ENCODE measurements at places on chromosomes 16 and 17.

DNA sequence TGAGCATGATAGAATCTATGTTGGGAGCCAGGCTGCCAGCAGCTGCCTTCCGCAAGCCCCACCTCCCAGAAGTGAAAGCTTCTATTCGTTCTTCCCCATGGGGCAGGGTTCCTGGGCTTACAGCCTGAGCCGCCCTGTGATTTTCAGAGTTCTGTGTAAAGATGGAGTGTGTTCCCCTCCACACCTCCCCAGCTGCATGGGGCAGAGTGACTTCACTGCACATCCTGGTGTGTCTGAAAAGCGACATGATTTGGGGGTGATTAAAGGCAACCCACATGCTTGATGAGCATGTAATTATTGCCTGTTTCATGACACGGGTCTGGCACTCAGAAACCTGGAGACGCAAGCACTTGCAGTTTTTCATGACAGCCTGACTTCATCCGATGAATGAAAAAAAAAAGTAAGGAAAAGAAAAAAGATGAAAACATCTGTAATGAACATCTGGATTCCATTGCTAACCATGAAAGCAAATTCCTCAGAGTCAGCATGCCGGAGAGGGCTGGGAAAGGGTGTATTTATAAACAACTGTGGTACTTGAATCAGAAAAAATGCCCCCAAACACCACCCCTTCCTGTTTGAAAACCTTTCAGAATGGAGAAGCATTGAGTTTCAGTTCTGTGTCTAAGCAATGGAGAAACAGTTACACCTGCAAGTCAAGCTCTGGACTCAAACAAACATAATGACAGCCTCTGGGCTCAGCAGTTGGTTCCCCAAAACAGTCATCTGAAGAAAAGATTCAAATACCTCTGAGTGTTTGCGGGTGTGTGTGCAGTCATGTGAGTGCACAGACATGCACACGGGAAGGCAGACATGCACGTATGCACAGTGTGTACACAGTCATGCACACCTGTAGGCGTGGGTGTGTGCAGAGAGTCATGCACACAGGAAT, 266.0 kb downstream of the ENGASE start:
- no peak for DNase-seq

DNA sequence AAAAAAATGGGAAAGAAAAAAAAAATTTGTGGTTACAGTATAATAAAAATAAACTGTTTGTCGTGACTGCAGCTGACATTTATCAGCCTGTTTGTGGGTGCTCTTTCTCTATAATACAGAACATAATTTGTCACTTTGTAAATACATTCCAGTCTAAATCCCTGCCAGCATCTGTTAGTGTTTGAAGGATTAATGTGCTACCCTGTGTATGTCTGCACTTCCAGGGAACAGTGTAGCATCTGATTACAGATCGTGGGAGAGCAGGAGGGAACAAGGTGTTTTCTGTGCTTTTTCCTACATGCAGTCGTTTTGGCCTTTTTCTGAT, 265.1 kb downstream of the WWOX start:
- no peak for DNase-seq

DNA sequence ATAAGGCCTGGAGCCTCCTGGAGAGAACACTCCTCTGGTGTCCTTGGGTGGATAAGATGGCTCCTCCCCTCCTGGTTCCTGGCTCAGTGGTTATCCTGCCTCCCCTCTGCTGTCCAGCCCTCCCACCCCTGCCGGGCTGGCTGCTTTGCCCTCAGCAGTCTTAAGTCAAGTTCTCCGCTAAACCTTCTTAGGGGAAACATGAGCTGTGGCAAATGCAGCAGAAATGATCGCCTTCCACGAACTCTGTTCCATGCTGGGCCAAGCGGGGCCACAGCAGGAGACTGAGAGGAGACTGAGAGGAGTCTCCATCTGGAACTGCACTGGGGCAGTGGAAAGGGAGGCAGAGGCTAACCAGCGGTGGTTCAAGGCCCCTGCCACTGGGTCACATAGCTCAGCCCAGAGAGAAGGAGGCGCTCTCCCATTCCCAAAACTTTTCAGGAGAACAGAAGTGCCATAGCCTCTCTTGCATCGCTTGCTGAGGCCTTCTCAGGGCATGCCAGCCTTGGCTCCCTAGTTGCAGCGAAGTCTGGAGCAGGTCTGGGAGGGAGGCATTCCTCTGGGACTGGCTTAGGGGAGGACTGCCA, 26.9 kb downstream of the TNS4 start:
- DNase-seq: no peak

DNA sequence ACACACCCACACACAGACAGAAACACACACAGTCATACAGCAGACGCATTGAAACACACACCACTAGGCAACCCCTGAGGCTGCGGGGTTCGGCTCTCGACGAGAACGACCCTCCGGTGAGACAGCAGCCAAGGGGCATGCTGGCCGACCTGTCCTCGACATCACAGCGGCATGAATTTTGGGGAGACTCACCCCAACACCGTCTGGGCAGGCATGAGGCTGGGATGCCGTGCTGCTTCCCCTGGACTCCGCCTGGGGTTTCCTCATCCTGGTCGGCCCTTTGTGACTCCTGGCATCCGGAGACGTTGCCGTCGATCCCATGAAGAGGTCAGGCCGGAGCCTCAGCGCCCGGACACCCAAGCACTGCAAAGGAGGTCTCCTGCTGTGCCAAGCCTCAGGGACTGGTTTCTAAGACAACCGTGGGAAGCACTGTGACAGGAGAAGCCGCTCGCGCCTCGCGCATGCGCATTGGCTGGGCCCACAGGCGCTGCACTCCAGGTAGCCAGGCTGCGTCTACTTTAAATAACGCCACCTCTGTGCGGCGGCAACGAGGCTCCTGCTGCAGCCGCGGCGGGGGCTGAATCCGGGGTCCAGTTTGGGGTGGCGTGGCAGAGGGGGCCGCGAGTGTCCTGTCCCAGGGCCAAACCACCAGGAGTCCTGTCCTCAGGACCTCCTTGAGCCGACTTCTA, 13.8 kb upstream of the KCNJ18 start:
- DNase-seq: peak; percentile 53

GRCh38 chr16:81562174-81562849, 117.7 kb downstream of the CMIP start:
- DNase-seq: no peak

- no peak for DNase-seq
These were observed 62.8 kb downstream of the CACNG1 start for GRCh38 chr17:67107171-67107570.

DNA sequence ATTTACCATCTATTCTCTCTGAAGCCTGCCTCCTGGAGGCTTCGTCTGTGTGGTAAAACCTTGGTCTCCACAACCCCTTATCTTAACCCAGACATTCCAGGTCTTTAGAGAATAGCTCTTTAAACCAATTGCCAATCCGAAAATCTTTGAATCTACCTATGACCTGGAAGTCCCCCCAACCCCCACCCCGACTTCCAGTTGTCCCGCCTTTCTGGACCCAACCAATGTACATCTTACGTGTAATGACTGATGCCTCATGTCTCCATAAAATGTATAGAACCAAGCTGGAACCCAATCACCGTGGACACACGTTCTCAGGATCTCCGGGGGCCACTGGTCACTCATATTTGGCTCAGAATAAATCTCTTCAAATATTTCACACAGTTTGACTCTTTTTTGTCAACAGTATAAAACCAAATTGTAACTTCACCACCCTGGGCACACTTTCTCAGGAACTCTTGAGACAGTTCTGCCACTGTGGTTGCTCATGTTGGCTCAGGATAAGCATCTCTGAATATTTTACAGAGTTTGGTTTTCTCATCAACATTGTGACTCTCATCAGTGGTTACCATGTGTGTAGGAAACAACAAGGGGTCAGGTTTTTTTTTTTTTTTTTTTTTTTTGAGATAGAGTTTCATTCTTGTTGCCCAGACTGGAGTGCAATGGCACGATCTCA, 18.1 kb upstream of the DNAH17 start:
- DNase-seq: no peak

GRCh38 chr17:4994081-4994595, 3.2 kb downstream of the INCA1 start:
- no peak for DNase-seq

GRCh38 chr16:59964232-59964924, 1230.3 kb upstream of the GOT2 start:
- no peak for DNase-seq

- DNase-seq: no peak
These were observed 220.2 kb upstream of the TBX2 start for GRCh38 chr17:61179380-61179806.

GRCh38 chr16:51449441-51449840, 298.4 kb upstream of the SALL1 start:
- DNase-seq: no peak
